ENCODE measurements at places on chromosomes 6 and 20. TPM values are rescaled to one million over a fixed set of nuclear protein-coding genes. Genes with fewer than 3 reads are reported as not detected.

GRCh38 chr6:31354158-31354863 is 2.7 kb downstream of the HLA-B start:
- no peak for DNase-seq

DNA sequence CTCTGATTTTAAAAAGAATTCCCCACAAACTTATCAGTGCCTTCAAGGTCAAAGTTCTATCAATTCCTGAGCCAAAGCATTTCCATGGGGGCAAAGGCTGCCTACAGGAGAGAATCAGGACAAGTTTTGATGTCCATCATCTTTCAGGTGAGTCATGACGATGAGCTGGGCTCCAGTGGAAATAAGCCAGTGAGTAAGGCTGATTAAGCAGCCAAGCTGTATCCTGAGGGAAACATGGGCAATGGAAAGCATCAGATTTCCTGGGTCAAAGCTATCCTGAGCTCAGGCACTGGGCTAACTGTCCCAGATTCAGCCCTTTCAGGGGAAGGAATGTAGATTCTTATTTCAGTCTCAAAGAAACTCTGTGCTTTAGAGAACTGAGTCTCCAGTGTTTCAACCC is 377.4 kb downstream of the CD109 start:
- no peak for DNase-seq

COL21A1 gene
- total RNA-seq: 0.06 TPM

SPAG4 gene
- total RNA-seq: 0.17 TPM

GRCh38 chr20:2421247-2421646 is 40.5 kb downstream of the TGM6 start:
- DNase-seq: no peak

CAP2 gene
- 16.4 TPM for total RNA-seq

SAMHD1 gene
- 12.7 TPM for total RNA-seq

DNA sequence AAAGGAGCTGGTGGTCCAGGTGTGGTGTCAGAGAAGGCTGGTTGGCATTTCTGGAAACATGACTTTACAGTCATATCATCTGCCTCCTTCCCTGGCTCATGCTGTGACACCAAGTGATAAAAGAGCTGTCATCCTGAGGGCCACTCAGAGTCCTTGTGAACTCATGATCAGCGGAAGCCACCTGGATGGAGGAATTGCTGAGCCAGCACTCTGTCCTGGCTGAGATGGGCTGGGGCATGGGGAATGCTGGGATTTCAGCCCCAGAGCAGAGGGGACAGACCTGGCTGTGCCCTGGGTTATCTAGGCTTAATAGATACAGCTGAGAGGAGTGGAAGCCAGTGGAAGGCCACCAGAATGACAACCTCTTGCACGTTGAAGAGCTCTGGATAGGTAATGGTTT is 214.3 kb downstream of the DHX35 start:
- no peak for DNase-seq

SIRPG gene
- total RNA-seq: not detected

HNF4A gene
- not detected for total RNA-seq

GRCh38 chr6:116314218-116314617 is 34.5 kb upstream of the TSPYL1 start:
- peak; percentile 5 for DNase-seq

BTN1A1 gene
- not detected for total RNA-seq

- no peak for DNase-seq
Measured at GRCh38 chr6:150738092-150738629, 127.3 kb upstream of the MTHFD1L start.

C20orf204 gene
- total RNA-seq: 1.1 TPM

GRCh38 chr6:42429836-42430235 is 21.9 kb downstream of the TRERF1 start:
- no peak for DNase-seq
